Activated naive CD4-positive, alpha-beta T cell treated with anti-CD3 and anti-CD28 coated beads, Interleukin-2, amount 50 U/mL, for 16 hours (primary cell): ENCODE measurements at places on chromosomes 7 and 10.

DNA sequence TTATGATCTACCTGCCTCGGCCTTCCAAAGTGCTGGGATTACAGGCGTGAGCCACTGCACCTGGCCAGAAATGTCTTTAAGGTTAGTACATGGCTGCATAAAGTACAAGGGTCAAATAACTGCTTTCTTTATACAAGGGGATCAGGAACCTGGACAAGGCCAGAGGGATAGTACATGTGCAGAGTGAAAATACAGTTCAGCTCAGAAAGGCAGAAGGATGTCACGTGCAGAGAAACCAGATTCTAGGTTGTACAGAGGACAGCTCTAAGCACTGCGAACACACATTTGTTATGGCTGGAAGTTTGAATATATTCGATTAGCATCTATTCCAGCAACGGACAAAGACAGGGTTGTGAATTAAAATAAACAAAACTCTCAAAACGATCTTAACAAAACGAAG, 6.0 kb upstream of the RSBN1L start:
- DNase-seq = no peak

GRCh38 chr7:127845522-127846214, 185.6 kb downstream of the LRRC4 start:
- DNase-seq = no peak

DNA sequence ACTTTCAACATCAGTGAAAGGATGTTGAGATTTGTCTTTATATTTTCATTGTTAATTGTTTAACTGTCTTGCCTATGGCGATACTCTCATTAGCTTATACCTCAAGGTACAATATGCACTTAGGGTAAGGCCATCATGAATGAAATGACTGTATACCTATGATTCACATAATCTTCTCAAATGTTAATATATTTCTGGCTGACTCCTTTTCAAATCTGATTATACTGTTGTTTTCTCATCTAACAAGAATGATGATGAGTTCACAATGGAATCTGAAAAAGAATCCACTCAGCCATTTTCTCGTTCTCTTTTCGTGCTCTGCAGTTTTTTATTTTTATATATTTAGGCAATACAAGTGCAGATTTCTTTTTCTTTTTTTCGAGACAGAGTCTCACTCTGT, 159.1 kb downstream of the ARHGAP12 start:
- DNase-seq = no peak

DNA sequence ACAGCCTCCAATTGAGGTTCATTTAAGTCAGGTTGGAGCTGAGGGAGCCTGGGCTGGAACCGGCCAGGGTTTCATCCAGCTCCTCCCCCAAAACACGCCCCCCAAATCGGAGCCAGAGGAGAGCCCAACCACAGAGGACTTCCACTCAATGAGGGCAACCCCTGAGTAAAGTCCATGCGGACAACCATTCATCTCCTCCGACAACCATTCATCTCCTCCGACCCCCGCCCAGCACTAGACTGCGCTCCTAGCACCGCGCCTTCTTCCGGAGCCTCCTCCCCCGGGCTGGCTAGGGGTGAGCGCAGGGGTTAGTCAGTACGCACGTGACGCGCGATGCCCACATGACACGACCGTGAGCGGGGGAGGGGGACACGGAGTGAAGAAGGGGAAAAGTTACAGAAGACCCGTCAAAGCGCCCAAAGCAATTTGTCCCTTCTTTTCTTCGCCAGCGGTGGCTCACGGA, 1.4 kb downstream of the MAGI2 start:
- DNase-seq = no peak

DNA sequence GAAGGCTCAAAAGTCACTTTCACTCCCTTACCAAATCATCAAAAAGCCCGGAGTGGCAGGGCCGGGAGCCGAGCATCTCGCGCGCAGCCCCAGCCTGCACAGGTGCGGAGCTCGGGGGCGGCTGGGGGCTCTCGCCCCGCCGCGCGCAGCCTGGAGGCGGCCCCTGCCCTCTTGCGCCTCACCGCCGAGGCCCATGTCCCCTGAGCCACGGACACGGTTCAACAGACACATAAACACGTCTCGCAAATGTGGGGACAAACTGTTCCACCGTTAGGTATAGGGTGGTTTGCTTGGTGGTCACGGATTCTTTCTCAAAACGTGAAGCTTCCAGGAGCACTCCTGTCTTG, 700 bp downstream of the GSAP start:
- peak; percentile 33 for DNase-seq
